Gastroesophageal sphincter (tissue), 4 donors: ENCODE measurements at places on chromosomes 13 and 19. TPM values are rescaled to one million over a fixed set of nuclear protein-coding genes. Genes with fewer than 3 reads are reported as not detected.

DNA sequence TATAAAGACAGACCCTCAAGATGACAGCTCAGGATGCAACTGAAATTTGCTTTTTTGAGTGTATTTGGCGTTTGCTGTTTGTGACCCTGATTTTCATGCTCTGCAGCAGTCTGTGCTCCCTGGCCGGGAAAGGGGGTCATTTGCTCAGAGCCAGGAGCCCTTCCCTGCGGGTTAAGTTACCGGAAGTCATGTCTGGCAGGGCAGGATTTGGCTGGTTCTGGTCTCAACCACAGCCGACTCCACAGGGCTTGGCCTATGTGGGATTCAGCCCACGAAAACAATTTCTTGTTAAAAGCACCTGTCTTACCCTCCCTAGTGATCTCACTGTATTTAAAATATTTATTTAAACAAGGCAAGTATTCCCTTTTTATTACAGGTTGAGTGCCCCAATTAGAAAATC lies 22.6 kb downstream of the MCF2L start:
- no peak for ATAC-seq

- ATAC-seq = no peak
These were observed 187.4 kb downstream of the NBEA start for GRCh38 chr13:35129500-35129899.

Gene TNNI3
- not detected for total RNA-seq

Gene PLIN5
- total RNA-seq = 7.1 TPM

Gene SHANK1
- total RNA-seq = 0.31 TPM

- no peak for ATAC-seq
These were observed 2.4 kb downstream of the ELAVL3 start for GRCh38 chr19:11478167-11479089.
